Gastrocnemius medialis (tissue), 4 donors: ENCODE measurements at places on chromosomes 7 and 10.

- no peak for DNase-seq
Observed at GRCh38 chr7:32115831-32116230, 45.6 kb upstream of the PDE1C start.

DNA sequence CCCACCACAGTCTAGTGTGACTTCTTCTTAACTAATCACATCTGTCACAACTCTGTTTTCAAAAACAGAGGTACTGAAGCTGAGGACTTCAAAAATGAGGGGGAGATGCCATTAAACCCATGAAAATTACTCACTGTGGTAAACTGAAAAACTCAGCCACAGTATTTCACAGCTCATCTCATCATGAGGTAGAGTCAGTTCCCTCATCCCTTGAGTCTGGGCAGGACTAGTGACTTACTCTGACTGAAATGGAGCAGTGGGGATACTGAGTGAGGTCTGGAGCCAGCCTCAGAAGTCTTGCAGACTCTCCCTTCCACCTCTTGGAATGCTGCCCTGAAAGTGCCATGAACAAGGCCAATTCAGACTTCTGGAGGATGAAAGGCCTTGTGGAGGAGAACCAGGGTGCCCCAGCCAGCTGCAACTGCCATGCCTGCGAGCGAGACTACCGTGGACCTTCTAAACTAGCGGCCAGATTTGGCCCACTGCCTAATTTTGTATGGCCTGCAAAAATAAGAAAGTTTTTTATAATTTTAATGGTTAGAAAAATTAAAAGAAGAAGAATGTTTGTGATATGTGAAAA is 24.7 kb upstream of the ANKRD1 start:
- no peak for DNase-seq

- no peak for DNase-seq
Observed at GRCh38 chr10:127081851-127082345, 114.5 kb downstream of the INSYN2A start.

DNA sequence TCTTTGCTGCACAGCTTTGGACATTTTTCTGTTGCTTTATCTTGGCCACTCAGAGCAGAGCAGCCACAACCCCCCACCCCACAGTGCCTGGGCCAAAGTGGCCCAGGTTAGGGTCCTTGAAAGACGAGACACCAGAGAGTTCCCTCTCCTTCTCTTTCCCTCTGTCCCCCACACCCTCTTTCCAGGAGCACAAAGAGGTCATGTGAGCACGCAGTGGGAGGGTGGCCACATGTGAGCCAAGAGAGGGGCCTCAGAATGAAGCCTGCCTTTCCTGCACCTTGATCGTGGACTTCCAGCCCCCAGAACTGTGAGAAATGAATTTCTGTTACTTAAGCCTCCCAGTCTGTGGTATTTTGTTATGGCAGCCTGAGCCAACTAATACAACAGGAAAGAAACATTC is 14.6 kb upstream of the MSMB start:
- DNase-seq: no peak

DNA sequence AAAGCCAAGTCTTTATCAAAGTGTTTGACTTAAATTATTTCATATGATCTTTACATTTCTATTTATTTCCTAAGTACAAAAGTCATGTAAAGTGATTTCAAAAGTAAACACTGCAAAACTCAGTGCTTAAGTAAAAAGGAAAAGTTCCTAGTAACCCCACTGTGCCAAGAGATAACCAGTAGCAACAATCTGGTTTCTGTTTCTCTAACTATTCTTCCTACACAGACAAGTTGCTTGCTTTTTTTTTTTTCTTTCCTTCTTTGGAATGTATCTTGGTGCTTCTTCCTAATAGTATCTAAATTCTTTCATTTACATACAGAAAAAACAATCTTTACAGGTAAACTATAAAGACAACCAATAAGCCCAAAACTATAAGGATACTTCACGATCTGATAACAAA is 3.1 kb downstream of the JCAD start:
- DNase-seq: no peak

DNA sequence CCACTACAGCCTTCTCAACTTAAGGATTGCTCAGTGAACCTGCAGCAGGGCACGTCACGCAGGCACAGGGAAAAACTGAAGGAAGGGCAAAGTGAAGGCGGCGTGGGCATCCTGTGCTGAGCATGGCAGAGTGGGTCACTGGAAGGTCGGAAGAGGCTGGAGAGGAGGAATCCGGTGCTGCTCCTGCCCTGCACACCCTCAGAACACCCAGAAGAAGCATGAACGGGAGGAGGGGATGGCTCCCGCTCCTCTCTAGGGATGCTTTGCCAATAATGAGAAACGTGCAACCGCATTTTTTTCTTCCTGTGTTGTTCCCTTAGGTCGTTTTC is 175.1 kb downstream of the TNS3 start:
- DNase-seq: no peak

DNA sequence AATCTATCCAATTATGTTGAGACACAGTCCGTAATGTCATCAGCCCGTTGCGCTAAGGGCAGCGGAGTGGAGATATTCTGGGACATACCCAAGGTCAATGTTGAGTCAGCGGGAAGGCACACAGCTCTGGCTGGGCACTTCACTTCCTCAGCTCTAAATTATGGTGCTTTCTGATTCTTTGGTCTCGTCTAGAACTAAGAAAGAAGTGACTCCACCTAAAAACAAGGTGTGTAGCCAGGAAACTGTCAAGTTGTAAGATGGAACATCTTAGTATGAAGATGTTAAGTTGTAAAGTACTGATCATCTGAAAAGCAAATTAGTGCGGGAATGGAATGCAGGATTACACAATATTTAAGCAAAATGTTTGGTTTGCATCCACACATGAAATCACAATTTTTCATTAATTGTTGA is 43.1 kb downstream of the BAIAP2L1 start:
- DNase-seq: no peak

DNA sequence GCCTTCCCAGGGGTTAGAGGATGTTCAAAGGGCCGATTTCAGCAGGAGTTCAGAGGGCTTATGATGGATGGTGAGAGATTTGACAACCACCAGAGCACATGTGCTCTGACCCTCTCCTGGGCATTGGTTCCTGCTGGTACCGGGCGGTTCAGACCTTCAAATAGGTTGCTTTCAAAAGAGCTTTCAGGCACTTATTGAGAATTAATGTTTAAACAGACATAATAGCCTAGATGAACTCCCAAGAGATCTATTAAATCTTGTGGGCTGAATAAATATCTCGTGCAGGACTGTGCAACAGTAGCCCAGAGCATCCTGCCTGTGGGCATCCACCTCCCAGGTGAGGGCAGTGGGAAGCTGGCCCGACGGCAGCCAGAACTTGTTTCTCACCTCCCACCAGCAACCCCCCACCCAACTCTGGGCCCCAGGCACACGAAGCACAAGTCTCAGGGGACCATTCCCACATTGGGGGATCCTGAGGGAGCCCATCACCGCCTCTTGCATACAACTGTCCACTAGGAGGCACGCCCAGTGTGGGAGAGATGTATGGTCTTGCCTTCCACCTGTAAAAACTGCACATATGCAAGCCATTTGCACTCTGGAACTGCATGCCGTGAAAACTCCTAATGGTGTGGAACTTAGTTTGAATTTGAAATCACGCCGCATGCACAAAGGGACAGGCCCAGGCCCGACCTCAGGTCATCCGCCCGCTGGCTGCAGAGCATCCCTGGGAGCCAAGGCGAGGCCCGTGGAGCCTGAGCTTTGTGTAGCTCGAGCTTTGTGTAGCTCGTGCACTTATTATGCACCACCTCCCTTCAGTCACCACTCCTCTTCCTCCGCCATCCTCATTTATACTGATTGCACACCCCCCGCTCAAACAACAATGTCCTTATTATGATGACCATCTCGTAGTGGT is 147.8 kb downstream of the ADCY1 start:
- DNase-seq: no peak

- DNase-seq: no peak
Observed at GRCh38 chr10:76209135-76209534, 777.7 kb downstream of the LRMDA start.

DNA sequence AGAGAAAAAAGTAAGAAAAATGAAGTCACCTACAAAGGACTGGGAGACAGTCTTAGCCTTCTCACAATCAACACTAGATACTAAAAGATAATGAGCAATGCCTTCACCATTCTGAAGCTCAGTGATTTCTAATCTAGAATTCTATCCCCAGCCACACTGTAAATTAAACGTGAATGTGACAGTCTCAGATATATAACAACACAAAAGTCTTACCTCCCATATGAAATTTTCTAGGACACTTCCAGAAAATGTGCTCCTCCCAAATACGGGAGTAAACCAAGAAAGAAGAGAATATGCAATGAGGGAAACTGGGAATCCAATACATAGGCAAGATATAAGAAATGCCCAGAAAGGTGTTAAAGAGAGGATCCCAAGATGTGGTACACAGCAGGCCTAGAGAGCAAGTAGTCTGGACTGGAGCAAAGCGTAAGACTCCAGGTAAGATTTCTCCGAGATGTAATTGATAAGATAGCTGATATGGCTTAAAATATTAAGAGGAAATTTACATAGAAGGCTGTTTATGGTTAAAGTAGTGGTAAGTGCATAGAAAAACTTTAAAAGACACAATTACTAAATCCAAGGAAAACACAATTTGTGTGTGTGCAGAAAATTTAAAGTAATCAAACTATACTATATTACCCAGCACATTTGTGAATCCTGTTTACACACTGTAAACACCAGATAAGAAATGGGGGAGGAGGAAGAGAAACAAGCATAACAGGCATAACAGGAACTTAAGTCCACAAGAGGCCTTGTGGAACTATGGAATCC is 44.1 kb downstream of the SGMS1 start:
- DNase-seq: no peak

DNA sequence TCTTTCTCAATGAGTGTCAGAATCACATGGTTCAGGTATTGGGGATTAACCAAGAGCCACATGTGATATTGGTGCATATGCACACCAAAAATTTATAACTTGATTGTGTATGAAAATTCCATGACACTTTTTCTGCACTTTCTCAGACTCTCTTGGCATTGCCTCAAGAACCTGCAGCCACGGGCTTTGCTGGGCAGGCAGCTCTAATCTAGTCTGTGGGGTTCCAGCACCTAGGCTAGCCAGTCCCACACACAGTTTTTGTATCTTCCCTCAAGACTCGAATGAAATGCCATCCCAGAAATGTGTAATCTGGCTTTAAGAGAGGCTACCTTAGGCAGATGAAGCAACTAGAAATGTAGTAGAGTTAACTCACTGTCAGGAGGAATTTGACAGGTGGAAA is 21.7 kb downstream of the STARD3NL start:
- no peak for DNase-seq

DNA sequence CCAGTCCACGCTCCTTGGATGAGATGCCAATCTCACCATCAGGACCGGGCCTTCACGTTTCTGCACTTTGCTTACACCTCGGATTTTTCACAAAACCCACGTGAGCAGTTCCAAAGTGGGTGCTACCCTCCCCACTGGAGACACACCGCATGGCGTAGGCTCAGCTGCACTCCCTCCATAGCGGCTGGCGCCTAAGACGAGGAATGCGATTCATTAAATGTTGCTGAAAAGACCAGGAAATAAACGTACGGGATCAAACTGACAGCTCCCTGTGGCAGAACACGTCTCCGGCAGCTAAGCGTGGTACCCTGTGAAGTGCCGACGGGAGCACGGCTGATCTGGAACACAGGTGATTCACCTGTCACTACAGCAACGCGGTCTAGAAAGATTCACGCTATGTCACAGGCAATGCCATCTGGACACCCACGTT is 209.0 kb downstream of the DIP2C start:
- DNase-seq: no peak

DNA sequence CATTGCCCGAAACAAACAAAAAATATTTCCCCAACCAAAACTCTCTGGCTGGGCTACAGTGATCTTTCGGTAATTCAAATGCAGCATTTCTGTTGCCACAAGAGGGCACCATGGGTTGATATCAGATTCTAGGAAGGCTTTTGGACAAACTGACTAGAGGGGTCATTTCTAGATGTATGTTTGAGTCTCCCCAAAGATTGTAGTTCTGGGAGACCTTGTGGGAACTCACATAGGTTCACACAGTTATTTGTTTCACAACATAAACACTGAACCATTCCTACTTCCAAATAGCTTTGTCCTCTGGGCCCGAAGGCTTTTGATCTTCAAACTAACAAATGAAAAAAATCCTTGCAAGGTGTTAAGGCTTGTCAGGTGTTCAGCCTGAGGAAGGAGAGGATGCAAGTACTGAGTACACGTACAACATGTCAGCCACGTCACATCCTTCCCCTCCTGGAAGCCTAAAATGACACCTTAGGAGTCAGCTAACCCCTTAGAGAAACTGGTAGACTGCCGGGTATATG is 37.0 kb upstream of the IL15RA start:
- DNase-seq: peak; percentile 24

DNA sequence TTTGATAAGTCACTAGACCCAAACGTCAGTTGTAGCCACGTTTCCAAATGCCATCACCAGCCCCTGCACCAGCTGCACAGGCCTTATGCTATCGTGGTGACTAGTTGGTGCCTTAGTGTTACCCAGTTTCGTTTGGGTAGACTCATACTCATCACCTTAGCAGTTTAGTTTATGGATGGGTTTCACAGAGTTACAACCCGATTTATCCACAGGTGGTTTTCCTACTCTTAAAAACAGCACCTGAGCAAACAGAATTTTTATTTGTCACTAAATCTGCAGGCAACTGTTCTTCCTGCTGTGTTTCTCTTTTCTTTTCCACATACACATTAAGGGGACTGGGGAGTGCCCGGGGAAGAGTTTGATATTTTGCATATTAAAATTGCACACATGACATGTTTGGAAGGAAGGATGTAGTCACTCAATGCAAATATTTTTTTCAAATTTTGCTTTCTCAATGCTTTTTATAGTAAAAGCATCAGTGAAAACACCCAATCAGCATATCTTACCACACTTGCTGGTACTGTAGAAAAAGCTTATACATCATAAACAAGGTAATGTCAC is 41.6 kb downstream of the PDSS1 start:
- no peak for DNase-seq

- DNase-seq: no peak
Observed at GRCh38 chr7:37491919-37492694, 43.4 kb upstream of the ELMO1 start.

GRCh38 chr10:103350517-103351260 is at the start of gene PCGF6:
Gene PCGF6 (minus strand): TSS chr10:103351140. CDS start chr10:103351066, 74 bp downstream.
- peak; percentile 59 for DNase-seq

- no peak for DNase-seq
Observed at GRCh38 chr7:30901856-30902255, 9.8 kb upstream of the AQP1 start.

- no peak for DNase-seq
Observed at GRCh38 chr10:44809647-44810046, 101.5 kb upstream of the TMEM72 start.

DNA sequence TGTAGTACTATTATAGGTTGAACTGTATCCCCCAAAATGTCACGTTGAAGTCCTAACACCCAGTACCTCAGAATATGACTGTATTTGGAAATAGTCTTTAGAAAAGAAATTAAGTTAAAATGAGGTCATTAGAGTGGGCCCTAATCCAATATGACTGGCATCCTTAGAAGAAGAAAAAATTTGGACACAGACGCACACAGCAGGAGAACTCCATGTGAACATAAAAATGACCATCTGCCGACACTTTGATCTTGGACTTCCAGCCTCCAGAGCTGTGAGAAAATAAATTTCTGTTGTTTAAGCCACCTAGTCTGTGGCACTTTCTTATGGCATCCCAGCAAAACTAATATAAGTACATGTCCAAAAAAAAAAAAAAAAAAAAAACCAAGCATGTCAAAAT is 225.8 kb downstream of the PARD3 start:
- DNase-seq: no peak

GRCh38 chr10:63713191-63714144 is 192.3 kb downstream of the REEP3 start:
- peak; percentile 48 for DNase-seq

- no peak for DNase-seq
Observed at GRCh38 chr10:44618910-44619309, 234.0 kb upstream of the CXCL12 start.
